ENCODE measurements at places on chromosomes 6 and 20.

DNA sequence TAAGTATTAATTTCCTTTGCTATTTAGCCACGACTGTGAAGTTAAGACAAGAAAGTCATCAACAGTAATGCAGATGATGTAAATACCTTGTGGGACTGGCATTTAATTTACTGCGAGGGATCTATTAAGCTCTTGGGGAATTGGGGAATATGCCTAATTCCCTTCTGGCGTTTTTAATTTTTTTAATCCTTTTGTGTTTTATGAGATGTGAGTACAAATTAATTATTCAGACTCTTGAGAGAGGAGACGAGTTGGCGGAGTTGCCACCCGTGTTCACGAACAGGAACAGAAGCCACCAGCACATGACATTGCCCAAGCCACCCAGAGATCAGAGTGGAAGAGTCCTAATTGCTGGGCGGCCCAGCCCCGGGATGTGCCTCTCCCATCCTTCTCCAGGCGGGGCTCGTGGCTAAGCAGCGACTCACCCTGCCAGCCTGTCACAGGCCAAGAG is 533 bp upstream of the CRYBG1 start:
- no peak for DNase-seq

GRCh38 chr6:134117409-134117808 is 65.0 kb upstream of the SLC2A12 start:
- no peak for DNase-seq

- DNase-seq = no peak
These were observed 27.2 kb downstream of the KCNQ2 start for GRCh38 chr20:63445075-63445734.

DNA sequence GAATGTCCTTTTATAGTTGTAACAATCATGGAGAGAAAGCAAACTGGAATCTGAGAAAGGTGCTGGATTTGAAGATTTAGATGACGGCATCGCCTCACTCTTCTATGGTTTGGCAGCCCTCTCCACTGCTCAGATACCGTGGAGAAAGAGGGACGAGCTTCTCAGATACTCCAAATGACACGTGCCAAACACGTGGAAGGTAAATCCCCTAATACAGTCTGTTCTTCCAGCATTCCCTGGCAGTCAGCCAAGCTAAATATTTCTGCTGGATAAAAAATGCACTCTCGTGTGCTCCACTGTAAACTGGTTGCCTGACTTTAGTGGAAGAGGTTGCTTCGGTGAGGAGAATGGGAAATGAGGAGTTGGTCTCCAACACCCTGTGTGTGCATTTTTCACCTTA is 16.7 kb upstream of the PRDM1 start:
- peak; percentile 61 for DNase-seq

GRCh38 chr20:57192311-57192710 is 74.1 kb downstream of the BMP7 start:
- DNase-seq = no peak

DNA sequence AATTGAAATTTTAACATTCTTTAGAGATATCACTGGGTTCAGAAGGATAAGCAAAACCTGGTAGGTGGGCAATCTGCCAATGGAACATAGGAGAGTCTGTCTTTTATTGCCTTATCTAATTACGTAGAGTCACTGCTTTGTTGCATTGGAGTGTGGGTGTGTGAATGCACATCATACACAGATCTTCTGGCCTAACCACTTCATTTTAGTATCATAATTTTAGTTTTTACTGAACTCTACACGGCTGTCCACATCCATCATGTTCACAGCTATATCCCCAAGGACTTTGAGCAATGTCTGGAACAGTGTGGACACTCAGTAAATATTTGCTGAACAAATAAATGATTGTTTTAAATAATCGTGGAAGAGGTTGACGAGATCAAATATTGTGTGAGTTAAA is 104.6 kb upstream of the AKIRIN2 start:
- no peak for DNase-seq

- no peak for DNase-seq
These were observed 91.4 kb upstream of the ATXN1 start for GRCh38 chr6:16852671-16853070.

DNA sequence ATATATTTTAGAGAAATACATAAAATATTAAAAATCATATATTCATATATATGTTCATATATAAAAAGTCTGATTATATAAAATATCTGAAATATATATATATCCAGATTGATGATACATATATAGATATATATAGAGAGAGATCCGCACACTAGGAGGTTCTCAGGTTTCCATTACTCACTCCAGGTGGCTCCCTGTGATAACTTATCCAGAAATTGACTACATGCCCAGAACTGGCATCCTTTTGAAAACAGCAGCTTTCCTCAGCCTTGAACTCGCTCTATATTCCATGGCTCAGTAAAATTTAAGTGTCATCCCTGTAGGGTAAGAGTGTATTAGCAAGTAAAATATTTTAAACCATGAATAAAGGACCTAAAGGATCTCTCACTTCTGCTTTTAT is 206.8 kb downstream of the TINAG start:
- no peak for DNase-seq

DNA sequence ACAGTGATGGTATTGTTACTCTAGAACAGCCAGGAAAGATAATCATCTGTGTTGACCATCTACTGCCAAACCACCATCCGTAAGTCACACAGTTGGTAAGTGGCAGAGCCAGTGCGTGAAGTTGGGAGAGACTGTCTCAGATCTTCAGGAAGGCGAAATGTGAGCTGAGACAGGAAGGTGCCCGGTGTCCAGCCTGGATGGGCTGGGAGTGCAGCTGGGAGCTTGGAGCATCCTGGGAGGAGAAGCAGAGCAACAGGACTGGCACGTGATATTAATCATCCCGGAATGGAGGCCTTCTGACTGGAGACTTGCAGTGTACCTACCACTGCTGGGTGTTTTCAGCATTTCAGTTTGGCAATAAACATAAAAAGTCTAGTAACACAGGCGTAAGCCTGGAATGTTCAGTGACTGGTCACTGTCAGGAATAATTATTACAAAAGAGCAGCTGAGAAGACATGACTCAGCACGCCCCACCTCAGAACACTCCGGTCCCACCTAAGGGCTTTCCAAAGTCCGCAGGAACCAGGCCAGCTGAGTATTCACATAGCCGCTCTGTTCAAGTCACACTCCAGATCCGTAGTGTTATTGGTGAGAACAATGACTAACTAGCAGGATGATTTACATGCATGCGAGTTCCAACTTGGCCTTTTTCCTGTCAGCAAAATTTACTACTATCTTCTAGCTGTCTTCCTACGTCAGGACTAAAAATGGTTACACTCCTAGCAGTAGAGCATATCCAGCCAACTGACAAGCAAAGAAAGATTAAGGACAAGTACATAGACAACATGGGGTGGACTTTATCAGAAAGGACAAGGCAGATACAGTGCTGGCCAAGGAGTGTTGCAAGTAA is 45.1 kb upstream of the PNRC1 start:
- DNase-seq = no peak

- DNase-seq = no peak
These were observed 486.5 kb downstream of the RFPL4B start for GRCh38 chr6:112833581-112834131.

- DNase-seq = no peak
These were observed 16.8 kb downstream of the TAF4 start for GRCh38 chr20:62048821-62049291.

DNA sequence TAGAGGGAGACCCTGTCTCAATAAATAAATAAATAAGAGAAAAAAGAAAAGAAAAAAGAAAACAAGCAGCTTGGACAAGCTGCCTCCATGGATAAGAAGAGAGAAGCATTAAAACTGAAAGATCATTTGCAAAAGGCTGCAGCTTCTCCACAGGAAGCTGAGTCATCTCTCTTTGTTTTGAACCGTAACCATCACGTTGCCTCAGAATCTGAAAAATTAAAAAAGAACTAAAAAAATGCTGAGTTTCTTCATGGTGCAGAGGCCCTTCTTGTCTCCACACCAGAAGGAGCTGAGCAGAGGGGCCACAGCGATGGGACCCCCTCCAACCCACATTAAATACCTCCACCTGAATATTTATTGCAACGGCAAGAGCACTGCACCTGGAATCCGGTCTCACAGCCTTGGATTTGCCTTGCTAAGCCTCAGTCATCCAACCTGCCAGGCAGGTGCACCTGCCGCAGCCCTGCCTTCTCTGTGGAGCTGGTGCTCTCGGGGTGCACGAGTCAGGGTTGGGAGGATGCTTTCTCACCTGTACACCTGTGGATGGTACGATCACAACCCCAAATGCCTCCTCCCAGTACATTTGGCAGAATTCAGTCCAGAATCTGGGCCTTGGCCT is 28.1 kb downstream of the TOX2 start:
- DNase-seq = no peak

Measured in NCI-H1048 (cell line).